ENCODE measurements at places on chromosomes 1 and 21. TPM values are rescaled to one million over a fixed set of nuclear protein-coding genes. Genes with fewer than 3 reads are reported as not detected.

RBP7 gene
- total RNA-seq = 30.2 TPM

LAPTM5 gene
- total RNA-seq = 37.0 TPM

ILDR2 gene
- total RNA-seq = 5.3 TPM

COL24A1 gene
- 4.6 TPM for total RNA-seq

RSBN1 gene
- total RNA-seq = 20.2 TPM

TACSTD2 gene
- 1.8 TPM for total RNA-seq

FPGT gene
- total RNA-seq = 6.9 TPM

AGRN gene
- total RNA-seq = 21.0 TPM

MROH7 gene
- 13.1 TPM for total RNA-seq

CADM3 gene
- 10.8 TPM for total RNA-seq

All from esophagus muscularis mucosa (tissue), 4 donors.